Hepatic stellate cell (primary cell): ENCODE measurements at places on chromosomes 11 and 22.

DNA sequence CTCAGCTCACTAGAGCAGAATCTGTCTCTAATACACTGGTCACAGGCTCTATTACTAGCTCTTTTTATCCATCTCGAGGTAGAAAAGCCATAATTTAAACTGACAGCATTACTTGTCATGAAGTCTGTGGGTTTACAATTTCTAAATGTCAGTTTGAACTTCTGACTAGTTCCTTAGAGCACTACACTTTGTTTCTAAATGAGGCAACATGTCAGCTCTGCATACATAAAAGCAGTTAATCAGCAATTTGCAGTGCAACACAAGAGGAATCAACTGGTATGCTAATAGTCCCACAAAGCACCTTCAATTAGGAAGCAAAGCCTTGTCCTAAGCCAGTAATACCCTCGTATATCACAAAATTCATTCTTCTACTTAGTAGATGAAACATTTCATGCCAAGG, 321.3 kb downstream of the TTC28 start:
- no peak for DNase-seq

- no peak for DNase-seq
These were observed 10.6 kb downstream of the ENDOD1 start for GRCh38 chr11:95100191-95100648.

DNA sequence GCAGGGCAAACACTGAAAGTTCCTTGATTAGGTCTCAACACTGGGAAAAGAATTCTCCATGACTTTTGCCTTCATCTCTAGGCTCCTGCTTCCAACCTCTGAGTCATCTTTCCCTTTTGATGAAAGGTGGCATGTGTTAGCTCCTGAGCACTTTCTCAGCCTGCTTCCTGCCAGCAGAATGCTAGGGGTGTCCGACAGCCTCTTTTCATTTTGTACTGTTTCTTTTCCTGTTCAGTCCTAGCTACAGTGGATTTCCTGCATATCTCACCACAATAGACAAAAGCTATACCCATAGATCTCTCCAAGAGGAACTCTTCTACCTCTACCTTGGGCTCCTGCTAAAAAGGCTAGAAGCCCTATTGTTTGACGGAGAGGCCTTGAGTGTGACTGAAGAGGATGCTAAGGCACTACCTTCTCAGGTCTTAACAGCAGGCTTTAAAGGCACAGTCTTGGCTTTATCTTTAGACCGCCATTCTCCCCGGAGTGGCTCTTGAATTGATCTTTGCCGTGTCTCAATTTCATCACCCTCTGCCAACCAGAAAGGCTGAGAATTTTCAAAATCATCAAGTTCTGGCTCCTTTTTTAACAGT, 145.5 kb downstream of the RBFOX2 start:
- no peak for DNase-seq

GRCh38 chr22:39661842-39662685, 91.5 kb downstream of the CACNA1I start:
- DNase-seq: no peak

DNA sequence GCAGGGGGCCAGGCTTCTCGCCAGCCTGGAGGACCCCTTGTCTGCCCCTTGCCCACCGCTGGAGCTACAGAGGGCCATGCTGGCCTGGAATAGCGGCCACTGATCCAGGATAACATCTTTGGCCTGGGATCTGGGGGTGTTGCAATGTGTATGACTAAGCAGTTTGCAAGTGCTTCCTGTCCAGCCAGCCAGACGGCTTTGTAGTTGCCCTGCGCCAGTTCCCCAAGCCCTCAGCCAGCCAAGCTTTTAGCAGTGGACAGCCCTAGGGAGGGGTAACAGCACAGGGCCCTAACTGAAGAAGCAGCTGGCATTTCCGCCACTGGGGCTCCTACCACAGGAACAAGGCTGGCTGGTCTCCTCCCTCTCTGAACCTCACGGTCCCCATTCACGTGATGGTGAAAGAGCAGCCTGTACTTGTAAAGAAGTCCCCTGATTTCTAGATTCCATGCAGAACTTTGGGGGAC, 32.1 kb downstream of the UQCR10 start:
- peak; percentile 87 for DNase-seq

DNA sequence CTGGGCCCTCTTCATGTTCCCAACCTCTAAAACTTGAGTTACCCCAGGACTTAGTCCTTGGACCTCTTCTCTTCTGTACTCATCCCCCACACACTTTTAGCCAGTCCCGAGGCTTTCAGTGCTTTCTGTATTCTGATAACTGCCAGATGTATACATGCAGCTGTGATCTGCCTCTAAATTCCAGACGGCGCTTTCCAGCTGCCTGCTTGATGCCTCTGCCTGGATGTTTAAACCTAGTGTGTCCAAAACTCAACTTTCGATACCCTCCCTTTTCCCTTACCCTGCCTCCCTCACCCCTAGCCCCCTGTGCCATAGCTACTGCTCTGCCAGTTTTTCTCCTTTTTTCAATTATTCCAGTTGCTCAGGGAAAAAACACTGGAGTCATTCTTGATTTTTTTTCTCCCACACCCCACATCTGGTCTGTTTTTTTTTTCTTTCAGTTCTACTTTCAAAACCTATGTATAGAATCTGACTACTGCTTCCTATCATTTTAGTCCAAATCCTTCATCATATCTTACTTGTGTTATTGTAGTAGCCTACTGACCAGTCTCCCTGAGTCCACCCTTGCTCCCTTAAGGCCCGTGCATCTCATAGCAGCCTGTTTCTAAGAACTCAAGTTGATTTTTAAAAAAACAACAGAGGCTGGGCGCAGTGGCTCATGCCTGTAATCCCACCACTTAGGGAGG, 32.9 kb upstream of the TECTA start:
- no peak for DNase-seq

DNA sequence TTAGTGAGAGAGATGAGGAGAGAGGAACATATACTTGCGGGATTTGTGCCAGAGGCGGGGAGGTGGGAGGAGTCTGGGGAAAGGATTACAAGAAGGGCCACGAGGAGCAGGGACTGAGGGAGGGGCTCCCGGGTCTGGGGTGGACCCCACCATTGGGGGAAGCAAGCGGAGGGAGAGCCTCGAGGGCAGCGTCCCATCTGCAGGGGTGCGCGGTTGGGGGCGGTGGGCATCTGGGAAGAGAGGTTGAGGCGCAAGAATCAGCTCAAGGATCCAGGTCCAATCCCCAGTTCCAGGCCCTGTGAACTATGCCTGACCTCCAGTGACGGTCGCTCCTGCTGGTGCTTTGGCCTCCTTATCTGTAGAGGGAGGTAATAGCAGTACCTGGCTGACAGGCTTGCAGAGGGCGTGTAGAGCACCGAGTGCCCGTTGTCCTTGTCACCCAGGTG, 38.0 kb downstream of the ADAMTS15 start:
- no peak for DNase-seq

DNA sequence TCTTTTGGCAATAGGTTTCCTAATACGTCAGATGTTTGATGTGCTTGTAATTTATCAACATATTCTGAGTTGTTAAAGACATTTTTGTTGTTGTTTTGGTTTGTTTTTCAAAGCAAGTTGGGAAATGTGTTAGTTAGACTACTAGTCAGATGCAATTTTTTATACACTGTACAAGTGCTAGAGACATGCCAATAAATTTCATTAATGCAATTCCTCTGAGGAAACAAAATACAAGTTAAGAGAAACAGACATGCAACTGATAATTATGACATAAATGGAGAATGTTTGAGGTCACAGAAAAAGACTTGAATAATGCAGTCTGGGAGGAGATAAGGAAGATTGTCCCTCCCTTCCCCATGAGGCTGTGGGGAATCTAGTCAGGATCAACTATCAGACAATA, 5.9 kb downstream of the OR51T1 start:
- no peak for DNase-seq

DNA sequence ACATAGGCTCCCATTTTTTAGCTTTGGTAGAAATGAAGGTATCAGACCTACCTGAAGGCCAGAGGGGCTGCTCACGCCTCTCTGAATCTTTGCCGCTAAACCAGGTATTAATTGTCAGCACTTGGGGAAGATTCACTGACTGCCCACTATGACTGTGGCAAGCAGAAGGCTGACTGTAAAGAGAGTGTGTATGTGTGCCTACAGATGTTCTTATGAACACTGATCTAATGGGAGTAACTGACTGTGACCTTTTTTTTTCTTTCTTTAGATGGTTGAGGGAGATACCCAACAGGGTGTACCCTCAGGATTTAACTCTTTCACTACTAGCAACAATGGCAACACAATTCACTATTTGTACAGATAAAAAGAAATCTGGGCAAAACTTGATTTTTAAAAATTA, at the start of gene RAG2:
TSS of gene RAG2 (minus strand) at position 186 of the 400 bp plus-strand sequence. CDS start 4,068 bp downstream, outside the sequence.
- no peak for DNase-seq

DNA sequence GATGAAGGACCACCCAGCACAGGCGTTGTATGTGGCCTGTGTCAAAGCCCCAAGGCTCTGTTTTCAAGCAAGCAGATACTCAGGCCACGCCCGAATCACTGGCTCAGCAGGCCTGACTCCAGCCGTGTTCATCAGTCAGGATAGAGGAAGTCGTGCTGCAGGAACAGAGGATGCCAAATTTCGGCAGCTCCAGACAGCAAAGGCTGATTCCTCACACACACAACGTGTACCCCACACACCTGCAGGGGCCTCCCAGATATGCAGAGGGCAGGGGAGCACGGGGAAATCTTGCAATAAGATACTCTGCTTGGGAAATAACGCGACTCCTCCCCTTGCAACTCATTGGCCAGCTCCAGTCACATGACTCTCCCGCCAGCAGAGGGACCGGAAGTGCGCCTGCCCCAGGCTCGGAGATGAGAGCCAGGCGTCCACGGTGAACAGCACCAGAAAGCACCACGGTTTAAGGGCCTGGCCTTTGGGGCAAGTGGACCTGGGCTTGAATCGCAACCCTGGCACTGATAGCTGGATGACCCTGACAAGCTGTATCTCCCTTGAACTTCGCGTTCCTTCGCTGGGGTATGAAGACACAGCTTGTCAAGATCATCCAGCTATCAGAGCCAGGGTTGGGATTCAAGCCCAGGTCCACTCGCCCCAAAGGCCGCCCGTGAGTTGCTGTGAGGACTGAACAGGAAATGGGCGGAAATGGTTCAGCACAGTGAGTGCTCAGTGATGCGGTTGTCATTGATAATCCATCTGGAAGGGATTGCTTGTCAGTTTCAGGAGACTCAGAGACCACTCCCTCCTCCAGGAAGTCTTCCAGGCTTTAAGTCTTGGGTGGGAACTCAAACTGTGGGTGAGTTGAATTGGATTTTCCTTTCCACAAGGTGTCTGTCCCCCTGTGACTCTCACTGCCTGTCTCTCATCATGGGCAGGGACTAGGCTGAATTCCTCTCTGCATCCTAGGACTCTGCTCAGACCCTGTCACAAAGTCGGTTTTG, 88.5 kb downstream of the MYEOV start:
- DNase-seq: peak; percentile 99

- no peak for DNase-seq
These were observed 4.4 kb downstream of the PKNOX2 start for GRCh38 chr11:125168918-125169456.

GRCh38 chr22:19928207-19928606, 13.4 kb upstream of the COMT start:
- DNase-seq: no peak

DNA sequence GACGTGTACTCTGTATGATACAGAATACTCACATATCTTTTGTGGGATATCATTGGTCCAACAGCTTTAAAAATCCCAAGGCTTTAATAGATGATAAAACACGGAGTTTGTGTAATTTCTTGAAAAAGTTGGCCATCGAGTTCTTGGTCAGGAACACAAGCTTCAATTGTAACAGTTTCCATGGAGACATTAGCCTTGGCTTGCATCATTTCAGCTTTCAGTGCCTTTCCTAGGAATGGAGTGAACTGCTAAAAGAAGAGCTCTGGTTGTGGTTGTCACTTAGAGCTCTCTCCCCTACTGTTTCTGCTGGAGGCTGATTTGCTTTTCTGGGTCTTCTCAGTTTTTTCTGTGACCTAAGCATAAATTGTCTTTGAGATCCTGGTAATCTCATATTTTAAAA, 14.2 kb downstream of the BMAL1 start:
- DNase-seq: no peak

- DNase-seq: no peak
These were observed 46.0 kb downstream of the CELF1 start for GRCh38 chr11:47506795-47507562.

DNA sequence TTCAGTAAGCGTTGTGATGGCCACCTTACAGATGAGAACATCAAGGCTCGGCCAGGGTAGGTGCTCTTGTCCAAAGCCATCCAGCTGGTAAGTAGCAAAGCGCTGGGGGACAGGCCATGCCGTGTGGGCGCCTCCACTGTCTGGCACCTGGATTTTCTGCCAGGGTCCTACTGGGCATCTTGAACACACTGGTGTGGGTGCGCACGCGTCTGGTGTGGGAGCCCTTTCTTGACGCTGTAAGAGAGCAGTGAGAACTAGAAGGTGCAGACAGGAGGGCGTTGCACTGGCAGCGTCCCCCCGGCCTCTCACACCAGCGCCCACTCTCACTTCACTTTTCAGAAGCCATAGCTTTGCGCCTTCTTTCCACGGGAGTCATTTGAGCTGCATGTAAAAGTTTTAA, 296.6 kb downstream of the TBC1D22A start:
- no peak for DNase-seq

DNA sequence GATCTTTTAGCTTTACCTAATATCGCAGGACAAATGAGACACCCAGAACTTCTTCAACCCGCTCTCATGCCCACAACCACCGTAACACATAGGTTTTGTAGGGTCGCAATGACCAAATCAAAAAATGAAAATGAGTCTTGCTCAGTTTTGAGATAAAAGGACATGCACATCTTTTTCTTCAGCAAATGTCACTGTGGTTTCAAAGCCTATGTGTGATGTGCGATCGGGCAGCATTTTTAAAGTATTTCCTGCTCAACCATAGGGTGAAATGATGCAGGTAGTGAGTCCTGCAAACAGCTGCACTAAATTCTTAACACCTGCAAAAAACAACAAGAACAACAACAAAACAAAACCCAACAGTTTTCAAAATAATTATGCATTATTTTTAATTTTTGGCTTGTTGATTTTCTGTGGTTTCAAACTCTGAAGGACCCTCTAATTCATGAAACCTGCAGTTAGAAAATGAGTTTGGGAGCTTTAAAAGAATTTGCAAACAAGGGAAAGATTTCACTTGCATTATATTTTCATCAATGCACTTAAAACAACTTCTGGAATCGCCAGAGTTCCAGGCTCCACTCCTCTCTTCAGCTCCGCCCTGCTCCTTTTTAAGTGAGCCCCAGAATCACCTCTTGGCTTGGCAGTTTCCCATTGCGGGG, 79.4 kb downstream of the PRR5L start:
- DNase-seq: no peak
